ENCODE measurements at places on chromosomes 3 and 15.

DNA sequence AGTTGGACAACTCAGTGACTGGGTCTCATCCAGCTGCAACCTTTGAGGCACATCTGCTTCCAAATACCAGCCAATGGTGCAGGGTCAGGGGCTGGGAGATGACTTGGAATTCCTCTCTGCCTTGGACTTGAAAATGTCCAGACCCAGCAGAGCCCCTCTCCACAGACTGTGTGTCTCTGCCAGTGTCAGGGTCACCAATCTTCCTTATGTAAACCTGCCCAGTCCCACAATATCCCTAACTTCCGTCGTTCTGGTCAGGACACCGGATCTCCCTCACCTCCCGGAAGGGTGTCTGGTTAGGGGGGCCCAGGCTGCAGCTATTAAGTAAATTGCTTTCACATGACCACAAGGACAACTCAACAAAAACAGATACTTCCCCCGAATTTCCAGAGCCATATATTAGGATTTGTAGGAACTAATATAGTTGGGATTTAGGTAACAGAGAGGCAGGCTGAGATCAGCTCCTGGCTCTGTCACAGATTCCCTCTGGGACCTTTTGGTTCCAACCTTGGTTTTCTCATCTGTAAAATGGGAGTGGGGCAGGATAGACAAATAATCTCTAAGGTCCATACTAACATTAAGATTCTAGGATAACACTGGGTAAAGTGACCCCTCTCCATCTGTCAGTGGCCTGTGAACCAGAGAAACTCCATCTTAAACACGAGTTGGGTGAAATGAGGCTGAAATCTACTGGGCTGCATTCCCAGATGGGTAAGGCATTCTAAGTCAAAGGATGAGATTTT is 30.8 kb downstream of the IGDCC3 start:
- DNase-seq, result no peak

DNA sequence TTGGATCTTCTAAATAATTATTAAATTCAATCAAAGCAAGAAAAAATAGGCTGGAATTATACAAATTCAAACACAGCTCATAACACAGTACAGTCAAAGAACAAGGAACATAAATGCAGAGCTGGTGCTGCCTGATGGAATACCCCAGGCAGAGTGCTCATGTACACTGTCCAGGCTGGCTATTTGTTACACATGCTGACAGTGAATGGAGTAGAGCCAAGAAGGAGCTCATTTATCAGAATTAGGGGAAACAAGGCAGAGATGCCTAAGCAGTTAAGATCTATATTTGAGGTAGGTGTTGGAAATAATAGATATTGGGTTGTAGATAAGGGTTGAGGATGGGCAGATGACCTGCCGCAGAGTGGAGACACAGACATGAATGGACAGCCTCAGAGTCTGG is 788.2 kb upstream of the ARPP21 start:
- DNase-seq, result no peak

DNA sequence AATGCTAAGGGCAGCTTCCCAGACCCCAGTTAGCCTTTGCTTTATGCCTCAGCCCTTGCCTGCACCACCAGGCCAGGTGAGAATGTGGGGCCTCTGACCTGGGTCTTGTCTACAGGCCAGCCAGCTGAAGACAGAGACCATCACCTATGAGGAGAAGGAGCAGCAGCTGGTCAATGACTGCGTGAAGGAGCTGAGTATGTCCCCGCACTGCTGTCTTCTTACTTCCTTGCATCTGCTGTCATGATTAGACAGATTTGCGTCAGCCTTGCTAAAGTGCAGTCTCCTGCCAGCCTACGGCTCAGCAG is 74.6 kb downstream of the CCK start:
- DNase-seq, result no peak

- DNase-seq, result no peak
These were observed 24.7 kb downstream of the ZBBX start for GRCh38 chr3:167355446-167355845.

DNA sequence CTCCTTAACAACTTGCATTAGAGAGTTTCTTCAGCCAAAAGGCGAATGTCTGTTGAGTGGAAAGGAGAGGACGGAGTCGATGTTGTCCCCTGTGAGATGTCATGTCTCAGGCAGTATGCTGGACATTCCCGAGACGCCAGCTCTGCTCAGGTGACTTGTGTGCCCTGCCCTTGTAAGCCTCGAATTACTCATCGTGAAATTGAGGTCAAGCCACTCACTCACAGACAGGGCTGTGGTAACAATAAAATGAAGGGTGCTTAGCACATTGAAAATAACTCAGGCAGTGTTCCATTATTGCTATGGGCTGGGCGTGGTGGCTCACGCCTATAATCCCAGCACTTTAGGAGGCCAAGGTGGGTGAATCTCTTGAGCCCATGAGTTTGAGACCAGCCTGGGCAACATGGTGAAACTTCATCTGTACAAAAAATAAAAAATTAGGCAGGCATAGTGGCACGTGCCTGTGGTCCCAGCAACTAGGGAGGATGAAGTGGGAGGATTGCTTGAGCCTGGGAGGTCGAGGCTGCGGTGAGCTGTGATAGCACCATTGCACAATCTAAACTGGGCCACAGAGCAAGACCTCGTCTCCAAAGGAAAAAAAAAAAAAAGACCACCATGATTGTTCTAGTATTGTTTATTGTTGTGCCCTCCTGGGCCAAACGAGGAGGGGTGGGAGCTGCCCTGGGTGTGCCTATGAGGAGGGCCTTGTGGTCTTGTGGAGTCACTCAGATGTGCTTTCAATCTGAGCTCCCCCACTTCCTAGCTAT is 214.4 kb downstream of the THSD4 start:
- peak; percentile 58 for DNase-seq

DNA sequence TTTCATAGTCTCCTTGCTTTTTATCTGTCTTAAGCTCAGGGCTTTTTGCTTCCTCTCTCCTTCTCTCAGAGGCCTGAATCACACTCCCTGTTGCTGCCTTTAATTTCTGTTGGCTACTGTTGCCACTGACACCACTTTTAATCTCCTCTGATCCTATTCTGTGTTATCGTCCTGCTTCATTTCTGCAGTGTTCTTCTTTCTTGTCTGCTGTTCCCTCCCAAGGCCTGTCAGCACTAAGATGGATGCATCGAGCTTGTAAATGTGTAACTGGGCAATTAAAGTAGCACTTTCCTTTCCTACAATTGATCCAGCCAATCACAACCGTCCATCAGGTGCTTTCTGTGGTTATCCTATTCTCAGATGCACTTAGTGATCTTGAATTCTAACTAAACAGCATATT is 71.3 kb upstream of the VEPH1 start:
- no peak for DNase-seq

- no peak for DNase-seq
These were observed 41.5 kb upstream of the MFGE8 start for GRCh38 chr15:88954431-88955277.

DNA sequence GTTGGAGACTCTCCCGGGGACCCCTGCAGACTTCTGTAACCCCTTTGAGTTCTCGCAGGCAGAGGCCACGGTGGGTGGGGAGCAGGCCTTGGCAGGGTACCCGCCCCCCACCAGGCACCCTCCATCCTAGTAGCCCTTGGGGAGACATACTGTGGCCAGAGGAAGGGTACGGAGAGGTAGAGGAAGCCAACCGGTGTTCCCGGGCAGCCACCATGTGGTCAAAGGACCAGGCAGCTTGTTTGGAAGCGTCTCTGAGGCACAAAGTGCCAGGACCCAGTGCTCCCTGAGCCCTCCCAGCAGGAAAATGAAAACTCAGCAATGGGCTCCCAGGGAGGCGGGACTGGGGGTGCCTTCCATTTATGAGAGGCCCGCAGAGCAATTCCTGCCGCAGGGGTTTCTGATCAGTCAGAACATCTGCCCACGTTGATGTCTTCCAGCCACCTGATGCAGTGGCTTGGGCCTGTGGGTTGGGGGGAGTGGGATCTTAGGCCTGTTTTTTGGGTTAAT is 53.0 kb upstream of the CGNL1 start:
- no peak for DNase-seq
